CD4-positive, alpha-beta T cell treated with Interleukin-17A for 4 hours (primary cell): ENCODE measurements at places on chromosomes 6 and 20.

GRCh38 chr6:119345114-119345513, 4.4 kb downstream of the MAN1A1 start:
- DNase-seq = no peak

GRCh38 chr6:100763617-100764241, 117.4 kb downstream of the ASCC3 start:
- no peak for DNase-seq

DNA sequence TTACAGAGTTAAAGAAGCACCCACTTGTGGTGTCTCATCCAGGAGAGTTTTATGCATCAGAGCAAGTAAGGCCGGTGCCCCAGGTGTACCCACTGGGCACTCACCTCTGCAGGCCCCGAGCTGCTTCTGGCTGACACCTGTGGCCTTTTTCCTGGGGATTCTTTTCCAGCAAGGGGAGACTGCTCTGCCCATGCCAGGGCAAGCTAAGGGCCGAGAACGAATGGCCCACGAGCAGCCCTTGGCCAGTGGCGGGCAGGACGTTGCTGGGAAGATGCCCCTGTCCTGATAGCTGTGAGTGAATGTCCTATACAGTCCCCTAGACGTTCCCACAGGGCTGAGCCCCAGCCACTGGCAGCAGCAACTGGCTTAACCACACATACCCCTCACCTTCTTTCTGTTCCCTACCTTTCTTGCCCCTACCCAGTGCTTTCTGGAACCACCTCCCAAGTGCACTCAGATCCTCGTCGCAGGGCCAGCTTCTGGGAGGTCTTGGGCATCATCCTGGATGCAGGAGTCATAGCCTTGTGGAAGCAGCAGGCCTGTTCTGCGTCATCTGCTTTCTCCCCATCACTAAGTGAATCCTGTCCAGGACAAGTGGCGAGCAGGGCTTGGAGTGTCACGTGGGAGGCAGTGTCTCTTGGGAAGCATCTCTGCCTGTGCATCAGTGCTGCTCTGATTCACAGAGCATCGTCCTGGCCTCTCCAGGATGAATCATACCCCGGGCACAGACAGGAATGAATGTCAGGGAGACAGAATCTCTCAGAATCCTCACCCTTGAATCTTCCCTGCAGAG, 32.5 kb downstream of the SYNDIG1 start:
- no peak for DNase-seq

- DNase-seq = no peak
These were observed 324.1 kb upstream of the SYNCRIP start for GRCh38 chr6:85966828-85967227.

DNA sequence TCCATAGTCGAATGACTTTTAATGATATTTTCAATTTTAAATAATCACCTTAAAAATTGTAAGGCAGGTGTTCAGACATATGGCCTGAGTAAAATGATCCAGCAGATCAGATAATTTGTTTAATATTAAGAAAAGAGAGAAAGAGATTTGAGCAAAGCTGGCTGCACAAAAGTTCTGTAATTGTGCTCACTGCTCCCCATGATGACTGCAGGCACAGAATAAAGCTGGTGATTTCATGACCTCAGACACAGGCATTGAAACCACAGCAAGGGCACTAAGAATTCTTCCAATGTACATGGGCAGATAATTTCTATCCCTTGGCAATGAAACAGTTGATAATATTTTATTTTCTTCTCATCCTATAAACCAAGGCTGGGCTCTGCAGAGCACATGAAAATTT, 553.1 kb downstream of the NKAIN2 start:
- no peak for DNase-seq

DNA sequence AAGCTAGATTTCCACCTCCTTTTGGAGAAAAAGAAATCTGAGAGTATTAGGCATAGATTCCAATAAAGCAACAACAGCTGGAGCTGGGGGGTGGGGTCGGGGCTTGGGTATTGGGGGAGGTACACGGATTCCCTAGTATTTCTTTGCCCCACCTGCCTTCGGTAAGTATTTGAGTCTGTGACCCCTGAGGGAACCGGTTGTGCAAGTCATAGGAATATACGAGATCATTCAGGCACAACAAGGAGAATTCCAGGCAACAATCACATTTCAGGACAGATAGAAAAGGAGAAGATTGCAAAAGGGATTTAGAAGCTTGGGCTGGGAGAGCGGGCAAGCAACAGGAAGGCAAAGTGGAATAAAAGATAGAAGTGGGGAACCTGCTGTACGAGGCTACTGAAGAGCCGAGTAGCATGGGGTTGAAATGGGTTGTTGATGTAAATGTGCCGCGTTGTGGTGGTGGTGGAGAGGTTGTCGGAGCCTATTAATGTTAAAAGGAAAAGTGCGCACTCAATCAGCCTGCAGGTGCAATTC, 148.9 kb downstream of the BCAS1 start:
- DNase-seq = no peak

DNA sequence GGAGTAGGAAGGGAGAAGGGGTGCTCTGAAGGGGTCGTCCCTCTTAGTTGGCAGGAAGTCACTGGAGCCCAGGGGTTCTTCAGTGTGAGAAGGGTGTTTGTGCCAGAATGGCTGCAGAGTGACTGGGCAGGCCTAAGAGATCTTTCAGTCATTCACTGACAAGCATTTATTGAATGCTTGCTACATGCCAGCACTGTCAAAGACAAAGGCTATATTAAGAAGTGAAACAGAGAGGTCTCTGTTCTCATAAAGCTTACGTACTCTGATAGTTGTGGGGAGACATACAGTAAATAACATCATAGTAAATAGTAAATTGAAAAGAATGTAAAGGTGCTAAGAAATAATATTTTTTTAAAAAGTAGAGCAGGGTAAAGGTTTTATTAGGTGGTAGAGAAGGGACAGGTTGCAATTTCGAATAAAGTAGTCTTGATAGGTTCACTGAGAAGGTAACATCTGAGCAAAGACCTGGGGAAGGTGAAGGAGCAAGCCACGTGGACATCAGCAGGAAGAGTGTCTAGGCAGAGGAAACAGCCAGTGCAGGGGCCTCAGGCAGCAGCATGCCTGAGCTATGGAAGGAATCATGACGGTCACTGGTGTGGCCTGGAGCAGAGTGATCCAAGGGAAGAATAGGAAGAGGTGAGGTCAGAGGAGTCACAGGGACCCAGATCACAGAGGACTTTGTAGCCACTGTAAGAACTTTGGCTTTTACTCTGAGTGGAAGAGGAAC, 36.3 kb upstream of the RNF8 start:
- no peak for DNase-seq

DNA sequence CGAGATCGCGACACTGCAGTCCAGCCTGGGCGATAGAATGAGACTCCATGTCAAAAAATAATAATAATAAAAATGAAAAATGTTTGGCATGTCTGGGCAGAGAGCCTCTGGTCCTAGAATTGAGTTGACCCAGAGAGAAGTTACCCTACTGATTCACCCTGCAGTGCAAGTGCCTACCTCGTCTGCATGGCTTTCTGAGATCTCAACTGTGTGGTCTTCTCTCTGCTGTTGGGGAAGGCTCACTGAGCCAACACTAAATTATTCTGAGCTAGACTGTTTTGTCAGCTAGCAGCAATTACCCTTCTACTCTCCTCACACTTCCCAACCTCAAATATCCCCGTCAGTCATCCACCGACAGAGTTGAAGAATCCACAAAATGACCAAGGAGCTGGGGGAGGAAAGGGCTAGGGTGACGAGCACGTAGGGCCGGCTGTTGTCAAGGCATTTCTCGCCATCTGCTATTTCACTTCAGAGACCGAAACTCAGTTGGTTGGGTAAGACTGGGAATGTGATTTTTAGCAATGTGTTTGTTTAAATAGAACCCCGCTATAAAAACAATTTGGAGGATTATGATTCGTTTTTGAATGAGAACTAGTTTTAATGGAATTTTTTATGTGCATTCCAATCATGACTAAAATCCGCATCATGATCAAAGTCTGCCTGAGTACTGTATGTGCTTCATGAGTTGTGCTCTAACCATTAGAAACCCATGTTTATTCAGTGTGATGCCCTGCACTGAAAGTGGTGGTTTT, 9.4 kb downstream of the MAS1 start:
- no peak for DNase-seq

DNA sequence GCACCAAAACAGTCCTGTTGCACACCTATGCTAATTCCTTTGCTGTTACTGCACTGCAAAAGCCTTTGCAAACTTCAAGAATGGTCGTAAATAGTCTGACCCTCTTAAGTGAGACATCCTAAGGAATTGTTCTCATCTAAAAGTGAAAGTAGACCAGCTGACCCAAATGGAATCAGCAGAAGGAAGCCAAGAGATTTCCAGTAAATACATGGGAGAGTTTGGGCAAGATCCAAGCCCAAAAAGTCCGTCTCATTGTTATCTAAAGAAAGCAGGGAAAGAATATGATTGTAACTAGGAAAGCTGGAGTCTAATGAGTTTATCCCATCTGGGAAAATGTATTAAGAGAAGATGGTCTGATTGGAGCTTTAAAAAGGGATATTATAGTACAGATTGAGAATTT, 43.0 kb upstream of the HIVEP1 start:
- no peak for DNase-seq

- no peak for DNase-seq
These were observed 5.7 kb downstream of the NOTCH4 start for GRCh38 chr6:32218167-32218566.

DNA sequence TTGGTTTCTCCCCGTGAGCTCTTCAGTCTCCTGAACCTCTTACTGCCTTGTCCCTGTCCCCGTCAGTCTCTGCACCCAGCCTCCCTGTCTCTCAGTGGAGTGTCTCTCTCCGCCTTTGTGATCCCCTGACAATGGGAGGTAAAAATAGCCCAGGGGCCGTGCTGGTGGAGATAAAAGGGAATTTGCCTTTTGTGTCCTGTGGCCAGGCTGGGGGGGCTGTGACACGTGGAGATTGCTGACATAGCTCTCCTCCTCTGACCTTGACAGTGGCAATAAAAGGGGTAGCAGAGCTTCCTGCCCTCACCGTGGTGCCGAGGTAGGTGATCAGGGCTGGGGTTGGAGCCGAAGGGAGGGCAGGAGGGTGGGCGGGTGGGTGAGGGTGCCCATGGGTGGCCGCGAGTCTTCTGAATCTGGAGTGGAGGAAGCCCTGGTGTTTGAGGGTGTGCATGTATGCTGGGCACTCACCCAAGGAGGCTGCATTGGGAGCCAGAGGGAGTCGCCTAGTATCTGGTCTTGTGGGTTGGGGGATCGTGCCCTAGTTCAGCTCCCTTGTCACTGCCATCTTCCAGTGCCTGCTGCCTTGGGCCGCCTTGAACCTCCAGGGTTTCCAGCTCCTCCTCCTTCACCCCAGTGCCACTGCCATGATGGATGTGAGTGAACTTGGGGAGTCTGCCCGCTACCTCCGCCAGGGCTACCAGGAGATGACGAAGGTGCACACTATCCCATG, 21.9 kb downstream of the MYH7B start:
- no peak for DNase-seq
